ELR (cell line): ENCODE measurements at places on chromosomes 7 and 10.

DNA sequence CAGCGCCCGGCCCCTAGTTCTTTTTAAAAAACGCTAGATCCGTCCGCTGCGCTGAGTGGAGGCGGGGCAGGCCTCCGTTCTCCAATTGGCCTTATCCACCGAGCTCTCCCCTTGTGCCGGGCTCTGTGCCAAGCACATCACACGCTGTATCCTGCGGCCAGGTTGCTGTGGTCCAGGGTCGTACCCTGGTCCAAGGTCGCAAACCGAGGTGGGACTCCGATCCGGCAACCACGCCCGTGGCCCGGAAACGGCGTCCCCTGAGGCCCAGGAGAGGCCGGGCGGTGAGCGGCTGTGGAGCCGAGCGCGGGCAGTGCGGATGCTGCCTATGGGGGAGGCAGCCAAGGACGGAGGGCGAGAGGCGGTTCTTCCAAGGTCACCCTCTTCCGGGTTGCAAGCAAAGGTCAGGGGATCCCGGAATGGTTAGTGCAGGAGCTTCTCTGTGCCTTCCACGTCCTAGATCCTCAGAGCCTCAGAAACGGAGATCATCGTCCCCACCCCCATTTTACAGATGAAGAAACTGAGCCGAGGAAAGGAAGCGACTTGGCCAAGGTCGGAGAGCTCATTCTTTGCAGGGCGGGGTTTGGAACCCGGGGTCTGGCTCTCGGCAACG is 72.4 kb upstream of the LRRC4 start:
- no peak for DNase-seq

- no peak for DNase-seq
These were observed 32.9 kb downstream of the PHTF2 start for GRCh38 chr7:77831481-77831880.

DNA sequence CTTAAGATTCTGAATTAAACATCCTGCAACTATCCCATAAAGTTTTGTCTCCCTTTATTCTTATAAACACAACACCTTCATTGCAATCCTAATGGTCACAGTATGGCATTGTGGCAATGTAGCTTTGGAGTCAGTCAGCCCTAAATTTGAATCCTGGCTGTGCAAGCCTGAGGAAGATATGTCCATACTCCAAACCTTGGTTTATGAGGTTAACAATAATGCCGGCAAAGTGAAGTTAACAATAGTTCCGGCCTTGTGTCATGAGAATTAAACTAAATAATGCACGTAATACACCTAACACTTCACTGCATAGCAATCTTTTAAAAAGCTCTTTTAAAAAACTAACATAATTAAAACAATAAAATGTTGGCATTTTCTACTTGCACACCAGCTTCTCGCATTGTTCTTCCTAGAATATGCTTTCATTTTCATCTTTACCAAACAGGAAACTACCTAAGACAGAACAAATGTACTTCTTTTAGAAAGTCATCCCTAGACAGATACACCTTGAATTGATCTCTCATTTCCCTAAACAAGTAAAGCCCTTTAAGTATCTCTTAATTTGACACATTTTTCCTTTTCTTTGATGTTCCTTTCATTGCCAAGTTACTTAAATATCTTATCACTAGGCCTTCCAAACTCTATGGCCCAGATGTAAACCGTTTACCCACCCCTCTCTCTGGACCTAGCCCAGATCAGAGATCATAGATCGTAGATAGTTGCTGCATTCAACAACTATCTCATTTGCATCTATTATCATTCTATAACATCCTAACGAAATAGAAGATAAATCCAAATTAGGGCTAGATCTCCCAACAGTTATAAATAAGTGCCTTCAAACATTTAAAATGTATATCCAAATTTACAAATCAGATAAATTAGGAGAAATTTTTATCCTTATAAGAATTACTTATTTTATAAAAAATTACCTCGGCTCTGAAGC is 66.7 kb downstream of the CREB3L2 start:
- no peak for DNase-seq

DNA sequence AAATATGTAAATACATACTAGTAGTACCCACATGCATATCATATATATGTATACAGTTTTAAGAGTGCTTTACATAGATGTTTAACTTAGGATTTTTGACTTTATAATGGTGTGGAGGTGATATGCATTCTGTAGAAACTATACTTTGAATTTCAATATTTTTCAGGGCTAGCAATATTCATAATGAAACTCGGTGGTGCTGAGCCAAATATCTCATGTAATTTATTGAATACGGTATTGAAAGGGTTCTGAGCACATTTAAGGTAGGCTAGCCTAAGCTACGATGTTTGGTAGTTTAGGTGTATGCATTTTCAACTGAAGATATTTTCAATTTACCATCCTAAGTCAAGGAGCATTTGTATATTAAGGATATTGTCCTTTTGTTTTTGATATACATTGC is 36.0 kb downstream of the ZNRF2 start:
- no peak for DNase-seq

DNA sequence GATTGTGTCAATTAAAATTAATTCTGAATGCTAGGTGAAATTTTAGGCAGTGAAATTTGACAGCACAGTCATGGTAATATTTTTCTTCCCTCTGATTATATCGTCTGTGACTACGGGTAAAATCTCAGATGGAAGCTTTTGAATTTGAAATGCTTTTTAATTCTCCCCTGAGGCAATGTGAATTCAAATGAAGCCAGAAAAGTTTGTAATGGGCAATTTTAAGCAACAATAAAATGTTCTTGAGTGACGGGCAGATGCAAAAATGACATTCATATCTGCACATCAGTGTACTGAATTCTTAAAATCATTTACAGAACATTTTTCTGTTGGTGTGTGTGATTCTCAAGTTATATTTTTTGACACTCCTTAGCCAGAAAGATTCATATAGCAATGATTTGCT is 134.5 kb downstream of the NSUN6 start:
- no peak for DNase-seq

- DNase-seq: peak; percentile 37
These were observed 168.0 kb downstream of the ZNF438 start for GRCh38 chr10:30863516-30864210.

GRCh38 chr7:131649003-131649541 is 92.6 kb upstream of the PODXL start:
- DNase-seq: no peak

- no peak for DNase-seq
These were observed 286.3 kb upstream of the CDC14C start for GRCh38 chr7:48638041-48638440.

DNA sequence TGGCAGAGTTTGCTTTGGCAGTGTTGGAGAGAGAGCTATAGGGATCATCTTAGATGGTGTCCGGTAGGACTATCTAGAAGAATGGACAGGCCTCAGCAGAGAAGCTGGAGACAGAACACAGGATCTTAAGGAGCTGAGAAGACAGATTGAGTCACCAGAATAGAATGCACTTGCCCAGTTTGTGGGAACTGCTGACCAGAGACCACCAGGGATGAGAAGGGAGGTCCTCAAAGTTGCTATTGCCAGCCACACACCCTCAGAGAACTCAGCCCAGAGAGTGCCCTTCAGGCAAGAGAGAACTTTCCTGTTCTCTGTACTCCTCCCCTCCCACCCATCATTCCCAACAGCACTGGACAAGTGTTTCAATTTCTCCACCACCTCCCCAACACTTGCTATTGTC is 25.3 kb upstream of the GALNT11 start:
- peak; percentile 41 for DNase-seq

GRCh38 chr7:55629051-55629677 is 56.9 kb upstream of the VOPP1 start:
- DNase-seq: no peak

DNA sequence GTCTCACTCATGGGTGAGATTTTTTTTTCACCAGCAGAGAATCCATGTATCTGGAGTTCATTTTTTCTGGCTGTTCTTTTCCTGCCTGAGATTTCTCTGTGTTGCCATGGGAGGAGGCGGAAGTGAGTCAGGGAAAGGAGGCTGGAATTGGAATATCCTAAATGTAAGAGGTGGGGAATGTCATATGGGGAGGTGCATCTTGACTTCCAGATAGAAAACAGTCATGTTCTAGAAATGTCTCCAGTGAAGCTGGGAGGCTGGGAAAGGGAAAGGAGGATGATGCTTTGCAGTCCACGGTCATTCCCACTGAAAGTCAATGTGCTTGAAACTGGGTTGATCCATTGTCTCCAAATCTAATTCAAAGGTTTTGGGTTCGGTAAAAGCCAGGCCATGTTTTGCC is 39.7 kb upstream of the HPS1 start:
- peak; percentile 89 for DNase-seq

DNA sequence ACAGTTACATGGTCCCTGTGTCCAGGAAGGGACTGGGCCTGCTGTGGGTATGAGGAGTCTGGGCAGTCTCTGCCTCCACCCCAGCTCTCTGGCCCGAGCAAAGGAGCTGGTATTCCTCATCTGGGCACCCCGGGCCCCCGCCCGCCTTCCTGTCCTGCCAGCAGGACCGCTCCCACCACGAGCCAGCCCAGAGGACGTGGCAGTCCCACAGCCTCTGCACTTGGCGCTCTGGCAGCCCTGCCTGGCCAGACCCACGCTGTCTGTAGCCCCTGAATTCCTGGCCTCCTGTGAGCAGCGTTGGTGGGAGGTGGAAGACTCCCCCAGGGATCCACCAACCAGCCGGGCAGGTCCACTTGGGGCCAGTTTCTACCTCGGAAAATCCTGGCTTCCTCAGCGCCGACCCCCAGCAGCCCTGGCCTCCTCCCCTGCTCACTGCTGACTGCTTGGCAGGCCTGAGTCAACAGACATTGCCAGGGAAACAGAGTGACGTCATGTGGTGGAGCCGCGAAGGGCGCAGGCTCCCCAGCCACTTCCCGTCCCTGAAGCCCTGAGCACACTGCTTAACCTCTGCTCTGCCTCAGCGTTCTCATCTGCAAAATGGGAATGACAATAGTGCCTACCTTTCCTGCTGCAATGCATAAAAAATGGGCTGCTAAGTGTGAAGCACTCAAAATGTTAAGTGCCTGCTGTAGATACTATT is 21.6 kb upstream of the LIMK1 start:
- peak; percentile 90 for DNase-seq

- no peak for DNase-seq
These were observed 28.8 kb downstream of the CNOT4 start for GRCh38 chr7:135480966-135481597.

DNA sequence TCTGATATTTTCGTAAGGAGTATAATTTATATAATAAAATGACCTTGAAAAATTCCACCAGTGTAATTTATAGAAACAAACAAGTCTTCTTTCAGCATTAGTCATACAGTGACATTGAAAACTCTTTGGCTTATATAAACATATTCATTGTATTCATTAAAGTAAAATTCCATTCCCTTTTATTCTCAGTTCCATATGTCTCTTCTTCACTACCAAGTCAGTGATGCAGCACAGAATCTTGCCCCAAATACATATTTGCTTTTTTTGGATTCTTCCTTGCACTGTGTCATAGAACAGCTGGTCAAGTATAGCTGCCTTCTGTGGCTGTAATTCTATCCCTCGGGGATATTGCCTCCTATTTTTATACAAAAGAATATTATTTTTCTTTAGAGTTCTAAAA is 884.5 kb upstream of the POT1 start:
- peak; percentile 30 for DNase-seq

GRCh38 chr7:1993776-1994740 is 238.7 kb downstream of the MAD1L1 start:
- DNase-seq: no peak

DNA sequence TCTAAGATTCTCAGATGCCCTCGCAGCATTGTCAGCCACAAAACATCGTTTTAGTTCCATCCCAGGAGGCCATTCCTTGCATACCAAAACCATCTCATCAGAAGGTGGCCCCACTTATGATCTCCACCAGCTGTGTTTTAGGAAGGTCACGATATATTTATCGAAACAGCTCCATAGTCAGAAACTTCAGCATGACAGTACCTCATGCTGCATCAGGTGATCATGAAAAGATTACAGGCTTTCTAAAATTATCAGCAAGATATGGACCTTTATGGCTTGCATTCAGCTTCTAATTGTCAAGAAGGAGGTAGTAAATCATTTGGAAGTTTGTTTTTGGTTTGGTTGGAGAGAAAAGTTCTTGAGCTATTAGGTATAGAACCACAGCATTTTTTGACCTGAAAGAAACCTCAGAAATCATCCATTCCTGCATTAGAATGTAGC is 20.0 kb downstream of the JAZF1 start:
- DNase-seq: peak; percentile 43
